ENCODE measurements at places on chromosomes 12 and 14. TPM values are rescaled to one million over a fixed set of nuclear protein-coding genes. Genes with fewer than 3 reads are reported as not detected.

The TSHR gene
- total RNA-seq = not detected

The SLC25A29 gene
- 104 TPM for total RNA-seq

The ZBTB42 gene
- 12.3 TPM for total RNA-seq

The RHNO1 gene
- 15.2 TPM for total RNA-seq

The ZNF891 gene
- 2.4 TPM for total RNA-seq

The BEGAIN gene
- 1.5 TPM for total RNA-seq

The ZFYVE26 gene
- total RNA-seq = 42.9 TPM

The TMEM119 gene
- 43.8 TPM for total RNA-seq

The MANSC4 gene
- not detected for total RNA-seq

The CRACR2A gene
- total RNA-seq = 5.4 TPM

The SYNE3 gene
- total RNA-seq = 19.3 TPM

The GPR162 gene
- 17.1 TPM for total RNA-seq

The DCP1B gene
- total RNA-seq = 12.8 TPM

The CPNE8 gene
- total RNA-seq = 32.1 TPM

The CACNA1C gene
- 15.6 TPM for total RNA-seq

The FAM216A gene
- total RNA-seq = 3.1 TPM

The MGP gene
- total RNA-seq = 472 TPM

The SNAPC1 gene
- total RNA-seq = 6.2 TPM

All from upper lobe of right lung (tissue), 1 donor.